ENCODE measurements at places on chromosomes 2 and 18.

- H3K27ac ChIP-seq: no peak overlapping the region
- H3K4me1 ChIP-seq: no peaks in the 10 kb centered on the region
- H3K36me3 ChIP-seq: no peaks in the 10 kb centered on the region
- H3K4me3 ChIP-seq: no peak overlapping the region
- no peak for DNase-seq
Measured at GRCh38 chr2:142010477-142011270, 120.1 kb downstream of the LRP1B start.

DNA sequence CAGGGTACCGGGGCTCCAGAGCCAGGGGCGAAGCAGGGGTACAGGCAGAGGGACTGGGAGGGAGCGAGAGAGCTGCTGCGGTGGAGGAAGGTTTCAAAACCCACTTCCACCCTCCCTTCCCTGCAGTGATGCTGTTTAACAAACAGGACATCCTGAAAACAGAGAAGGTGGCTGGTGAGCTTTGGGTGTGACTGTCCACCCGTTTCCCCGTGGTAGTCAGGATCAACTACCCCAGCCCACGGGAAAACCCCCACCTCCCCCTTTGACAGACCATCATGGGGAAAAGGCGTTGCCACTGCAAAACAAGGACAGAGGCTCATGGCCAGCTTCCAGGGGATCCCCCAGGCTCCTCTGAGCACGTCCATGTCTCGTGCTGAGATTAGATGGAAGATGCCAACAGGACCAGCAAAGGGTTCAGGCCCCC is 12.9 kb downstream of the TMEM185B start:
- peaks cover 9% of the 10 kb centered on the region for H3K27me3 ChIP-seq
- peaks cover 22% of the 10 kb centered on the region for H3K4me1 ChIP-seq
- H3K27ac ChIP-seq: no peak overlapping the region
- no peaks in the 10 kb centered on the region for H3K36me3 ChIP-seq

DNA sequence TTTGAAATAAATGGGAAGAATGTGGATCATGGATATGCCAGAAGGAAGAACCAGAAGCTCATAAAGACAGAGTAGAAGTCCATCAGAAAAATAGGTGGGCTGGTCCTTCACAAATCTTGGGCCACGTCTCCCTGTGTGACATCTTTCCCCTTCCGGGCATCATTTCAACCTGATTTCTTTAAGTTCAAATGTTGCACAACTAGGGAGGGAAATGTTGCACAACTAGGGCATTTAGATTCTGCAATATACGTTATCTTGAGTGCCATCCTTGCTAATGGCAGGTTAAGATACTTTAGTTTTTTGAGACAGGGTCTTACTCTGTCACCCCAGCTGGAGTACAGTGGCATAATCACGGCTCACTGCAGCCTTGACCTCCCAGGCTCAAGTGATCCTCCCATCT is 129.6 kb downstream of the CERS6 start:
- no peak overlapping the region for H3K4me3 ChIP-seq
- no peaks in the 10 kb centered on the region for H3K27me3 ChIP-seq
- DNase-seq: no peak
- H3K36me3 ChIP-seq: peaks cover 16% of the 10 kb centered on the region

DNA sequence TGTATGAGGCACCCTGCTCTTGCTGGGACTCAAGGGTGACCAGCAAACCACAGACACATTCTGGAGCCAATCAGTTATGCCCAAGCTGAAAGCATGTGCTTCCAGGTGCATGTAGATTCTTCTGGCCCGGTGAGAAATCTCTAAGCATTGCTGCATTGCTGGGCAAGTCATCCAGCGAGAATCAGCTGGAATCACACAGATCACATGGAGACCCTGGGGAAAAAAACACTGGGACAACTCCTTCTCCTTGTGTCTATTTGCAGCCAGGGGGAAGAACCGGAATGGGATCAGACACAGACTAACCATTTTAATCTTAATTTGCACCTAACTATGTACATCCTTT is 119.7 kb upstream of the KLF7 start:
- no peak overlapping the region for H3K27ac ChIP-seq
- peaks cover 12% of the 10 kb centered on the region for H3K4me1 ChIP-seq
- no peaks in the 10 kb centered on the region for H3K27me3 ChIP-seq
- DNase-seq: no peak
- no peak overlapping the region for H3K4me3 ChIP-seq

DNA sequence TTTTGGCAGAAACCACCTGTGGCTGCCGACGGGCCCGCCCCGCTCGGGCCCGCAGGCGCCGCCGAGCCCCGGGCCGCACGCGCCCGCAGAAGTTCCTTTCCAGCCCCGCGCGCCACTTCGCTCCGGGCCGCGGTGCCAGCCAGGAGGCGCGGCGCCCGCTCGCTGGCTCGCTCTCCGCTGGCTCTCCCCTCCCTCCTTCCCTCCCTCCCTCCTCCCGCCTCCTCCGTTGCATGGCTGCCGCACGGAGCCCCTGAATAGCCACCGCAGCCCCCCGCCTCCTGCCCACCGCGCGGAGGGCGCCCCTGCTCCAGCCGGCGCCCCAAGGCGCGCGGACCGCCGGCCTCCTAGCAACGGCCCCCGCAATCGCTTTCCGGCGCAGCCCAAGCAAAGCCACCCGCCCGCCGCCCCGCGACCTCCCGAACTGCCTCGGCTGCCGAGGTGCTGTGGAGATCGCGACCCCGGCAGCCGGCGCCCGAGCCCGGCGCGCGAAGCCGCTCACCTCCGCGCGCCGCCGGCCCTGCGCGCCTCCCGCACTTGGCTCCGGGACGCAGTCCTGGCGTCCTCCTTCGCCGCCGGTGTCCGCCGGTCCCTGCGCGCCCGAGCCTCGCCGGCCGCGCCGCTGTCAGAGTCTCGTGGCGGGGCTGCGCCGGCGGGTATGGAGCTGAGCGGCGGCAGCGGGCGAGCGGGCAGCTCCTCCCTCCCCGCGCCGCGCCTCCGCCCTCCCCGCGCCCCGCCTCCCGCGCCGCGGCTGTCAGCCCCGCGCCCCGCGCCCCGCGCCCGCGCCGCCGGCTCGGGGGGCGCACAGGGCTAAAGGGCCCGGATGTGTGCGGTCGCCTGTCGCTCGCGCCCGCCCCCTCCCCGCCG is at the start of gene ZBTB7C:
TSS of gene ZBTB7C (minus strand) at position 657 of the 864 bp plus-strand sequence.
- peak within 1 kb of the TSS; percentile 84 for H3K4me3 ChIP-seq
- H3K4me1 ChIP-seq: peaks cover 53% of the 10 kb centered on the region
- no peaks in the 10 kb centered on the region for H3K36me3 ChIP-seq
- H3K27ac ChIP-seq: no peak within 1 kb of the TSS
- peaks cover 59% of the 10 kb centered on the region for H3K27me3 ChIP-seq

DNA sequence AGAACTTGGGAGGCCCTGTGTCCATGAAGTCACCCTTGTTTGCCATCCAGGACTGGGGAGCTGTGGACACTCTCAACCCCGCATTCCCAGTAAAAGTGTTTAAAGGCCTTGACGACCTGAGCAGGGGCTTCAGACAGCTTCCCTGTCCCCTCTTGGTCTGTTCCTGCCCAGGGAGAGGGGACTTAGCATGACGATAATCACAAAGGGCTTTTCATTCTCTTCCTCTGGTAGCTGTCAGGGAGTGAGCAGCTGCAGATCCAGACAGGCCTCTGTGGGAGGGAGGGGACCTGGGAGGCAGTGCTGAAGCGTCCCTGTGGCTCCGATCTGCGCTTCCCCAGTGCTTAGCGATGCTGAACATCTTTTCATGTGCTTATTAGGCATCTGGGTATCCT is 77.8 kb upstream of the HS6ST1 start:
- H3K27ac ChIP-seq: no peak overlapping the region
- peaks cover 48% of the 10 kb centered on the region for H3K4me1 ChIP-seq
- H3K27me3 ChIP-seq: peaks cover 8% of the 10 kb centered on the region

- H3K36me3 ChIP-seq: no peaks in the 10 kb centered on the region
- H3K27ac ChIP-seq: no peak overlapping the region
- peak; percentile 16 for DNase-seq
- H3K27me3 ChIP-seq: peaks cover 6% of the 10 kb centered on the region
- no peak overlapping the region for H3K4me3 ChIP-seq
Measured at GRCh38 chr2:16204886-16205620, 264.7 kb downstream of the MYCN start.

DNA sequence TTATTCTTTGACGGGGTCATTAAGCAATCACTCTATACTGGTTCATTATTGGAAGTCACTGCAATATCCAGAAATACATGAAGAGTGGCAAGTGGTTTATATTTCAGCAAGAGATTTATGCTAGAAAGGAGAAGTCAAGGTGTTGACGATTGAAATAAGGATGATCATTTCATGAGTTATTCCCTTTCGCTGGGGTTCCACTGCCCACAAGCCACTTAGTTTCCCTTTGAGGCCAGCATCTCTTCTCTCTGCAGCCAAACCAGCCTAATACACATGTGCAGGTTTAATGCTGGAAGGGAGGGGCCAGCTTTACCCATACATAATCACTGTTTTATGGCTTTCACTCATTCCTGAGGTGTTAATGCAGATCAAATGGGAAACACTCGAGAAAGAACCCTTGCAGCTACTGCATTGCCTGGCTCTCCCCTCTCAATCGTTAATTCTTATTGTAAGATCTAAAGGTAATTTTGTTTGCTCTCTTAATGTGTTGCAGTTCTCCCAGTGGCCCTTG is 108.4 kb downstream of the MEIS1 start:
- no peak overlapping the region for H3K27ac ChIP-seq
- no peak for DNase-seq
- peaks cover 5% of the 10 kb centered on the region for H3K27me3 ChIP-seq
- H3K4me3 ChIP-seq: no peak overlapping the region
- peaks cover 57% of the 10 kb centered on the region for H3K36me3 ChIP-seq

DNA sequence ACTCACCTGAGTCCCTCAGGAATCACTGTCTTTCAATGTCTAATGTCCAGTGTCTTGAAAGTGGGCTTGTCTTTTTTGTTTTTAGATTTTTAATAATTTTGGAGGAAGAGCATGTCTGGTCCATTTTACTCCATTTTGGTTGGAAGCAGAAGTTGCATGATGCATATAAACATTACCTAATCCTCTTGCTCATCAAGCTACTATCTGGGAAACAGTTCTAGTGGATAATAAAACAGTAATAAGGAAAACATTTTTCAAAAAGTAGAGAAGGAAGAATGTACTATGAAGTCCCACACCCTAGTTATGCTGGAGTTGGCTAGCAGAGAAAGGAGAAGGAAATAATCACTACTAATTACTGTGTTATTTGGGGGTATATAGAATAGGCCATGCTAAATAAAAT is 263.7 kb downstream of the ETAA1 start:
- DNase-seq: no peak
- no peaks in the 10 kb centered on the region for H3K4me1 ChIP-seq
- peaks cover 10% of the 10 kb centered on the region for H3K36me3 ChIP-seq
- H3K4me3 ChIP-seq: no peak overlapping the region
- peak overlapping the region; percentile 39 for H3K27ac ChIP-seq

- no peaks in the 10 kb centered on the region for H3K27me3 ChIP-seq
- DNase-seq: no peak
- no peak overlapping the region for H3K27ac ChIP-seq
- no peaks in the 10 kb centered on the region for H3K4me1 ChIP-seq
- H3K36me3 ChIP-seq: no peaks in the 10 kb centered on the region
Measured at GRCh38 chr2:63642946-63643345, 54.2 kb downstream of the MDH1 start.

DNA sequence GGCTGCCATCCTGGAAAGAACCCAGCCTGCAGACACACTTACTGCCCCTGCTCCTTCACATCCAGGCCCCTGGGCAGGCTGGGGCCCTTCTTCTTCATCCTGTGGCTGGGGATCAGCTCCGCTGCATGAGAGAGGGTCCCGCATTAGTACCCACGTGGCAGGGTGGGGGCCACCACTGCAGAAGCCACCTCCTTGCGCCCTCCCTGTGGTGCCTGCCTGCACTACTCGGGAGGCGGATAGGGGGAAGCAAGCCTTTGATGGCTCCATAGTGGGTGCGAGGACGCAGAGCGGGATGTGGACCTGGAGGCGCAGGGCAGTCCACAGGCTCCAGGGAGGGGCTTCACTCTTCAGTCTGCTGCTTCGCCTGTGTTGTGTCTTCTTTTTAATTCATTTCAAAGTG is 46.7 kb downstream of the GPC1 start:
- H3K4me1 ChIP-seq: peaks cover 21% of the 10 kb centered on the region
- H3K36me3 ChIP-seq: peaks cover 4% of the 10 kb centered on the region
- no peak overlapping the region for H3K27ac ChIP-seq
- no peak for DNase-seq
- H3K4me3 ChIP-seq: no peak overlapping the region

GRCh38 chr2:45950606-45951005 is 299.1 kb downstream of the PRKCE start:
- H3K4me1 ChIP-seq: no peaks in the 10 kb centered on the region
- no peak overlapping the region for H3K27ac ChIP-seq
- H3K4me3 ChIP-seq: no peak overlapping the region
- no peak for DNase-seq
- H3K36me3 ChIP-seq: no peaks in the 10 kb centered on the region

GRCh38 chr2:31469648-31470047 is 55.1 kb upstream of the XDH start:
- H3K36me3 ChIP-seq: peaks cover 4% of the 10 kb centered on the region
- peaks cover 7% of the 10 kb centered on the region for H3K27me3 ChIP-seq
- H3K27ac ChIP-seq: no peak overlapping the region
- no peak overlapping the region for H3K4me3 ChIP-seq

GRCh38 chr2:15835991-15836688 is 104.2 kb upstream of the MYCN start:
- peaks cover 19% of the 10 kb centered on the region for H3K27me3 ChIP-seq
- no peak overlapping the region for H3K27ac ChIP-seq
- DNase-seq: no peak
- peaks cover 25% of the 10 kb centered on the region for H3K4me1 ChIP-seq
- peaks cover 13% of the 10 kb centered on the region for H3K36me3 ChIP-seq
- H3K4me3 ChIP-seq: no peak overlapping the region

- H3K27ac ChIP-seq: no peak overlapping the region
- H3K4me3 ChIP-seq: no peak overlapping the region
- DNase-seq: no peak
- no peaks in the 10 kb centered on the region for H3K36me3 ChIP-seq
- peaks cover 5% of the 10 kb centered on the region for H3K27me3 ChIP-seq
- H3K4me1 ChIP-seq: peaks cover 48% of the 10 kb centered on the region
Measured at GRCh38 chr2:205561441-205561840, 120.9 kb upstream of the NRP2 start.

GRCh38 chr2:107992069-107992468 is 5.7 kb downstream of the SLC5A7 start:
- H3K4me1 ChIP-seq: peaks cover 4% of the 10 kb centered on the region
- H3K36me3 ChIP-seq: no peaks in the 10 kb centered on the region
- H3K27me3 ChIP-seq: peaks cover 28% of the 10 kb centered on the region
- no peak for DNase-seq
- H3K4me3 ChIP-seq: no peak overlapping the region

GRCh38 chr2:78780256-78780655 is 245.2 kb upstream of the REG3G start:
- DNase-seq: no peak
- no peaks in the 10 kb centered on the region for H3K36me3 ChIP-seq
- no peak overlapping the region for H3K4me3 ChIP-seq
- peak overlapping the region; percentile 37 for H3K27ac ChIP-seq
- peaks cover 17% of the 10 kb centered on the region for H3K4me1 ChIP-seq

DNA sequence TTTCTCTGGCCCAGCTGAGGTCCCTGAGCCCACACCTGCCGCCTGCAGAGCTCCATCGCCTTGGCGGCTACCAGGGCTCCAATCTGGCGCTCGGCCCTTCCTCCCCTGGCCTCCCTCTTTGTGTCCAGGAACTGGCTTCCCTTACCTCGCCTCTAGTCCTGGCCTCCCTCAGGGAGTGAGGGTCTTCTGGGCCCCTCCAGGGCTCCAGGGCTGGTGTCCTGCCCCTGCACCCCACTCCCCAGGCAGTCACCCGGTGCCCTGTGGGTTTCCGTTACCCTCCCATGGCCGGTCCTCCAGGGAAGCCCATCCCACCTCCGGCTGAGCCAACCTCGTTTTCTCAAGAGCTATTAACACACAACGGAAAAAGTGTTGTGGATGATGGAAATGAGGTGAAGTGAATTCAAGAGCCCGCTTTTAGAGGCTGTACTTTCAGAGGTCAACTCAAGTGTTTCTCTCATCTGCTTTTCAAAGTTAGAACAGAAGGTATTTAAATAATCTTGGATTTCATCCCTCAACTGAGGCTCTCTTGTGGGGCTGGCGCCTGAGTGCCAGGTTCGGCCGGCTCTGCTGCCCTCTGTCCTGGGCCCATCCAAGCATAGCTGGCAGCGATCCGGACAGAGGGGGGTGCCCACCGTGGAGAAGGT is 131.9 kb downstream of the ASB1 start:
- H3K36me3 ChIP-seq: no peaks in the 10 kb centered on the region
- no peak overlapping the region for H3K4me3 ChIP-seq
- peaks cover 14% of the 10 kb centered on the region for H3K27me3 ChIP-seq

Data from nephron progenitor cell (in vitro differentiated cells).